Fibroblast of the aortic adventitia (primary cell): ENCODE measurements at places on chromosomes 3 and 15. TPM values are rescaled to one million over a fixed set of nuclear protein-coding genes. Genes with fewer than 3 reads are reported as not detected.

- DNase-seq: peak; percentile 12
Observed at GRCh38 chr15:47870956-47871625, 153.8 kb downstream of the SEMA6D start.

DNA sequence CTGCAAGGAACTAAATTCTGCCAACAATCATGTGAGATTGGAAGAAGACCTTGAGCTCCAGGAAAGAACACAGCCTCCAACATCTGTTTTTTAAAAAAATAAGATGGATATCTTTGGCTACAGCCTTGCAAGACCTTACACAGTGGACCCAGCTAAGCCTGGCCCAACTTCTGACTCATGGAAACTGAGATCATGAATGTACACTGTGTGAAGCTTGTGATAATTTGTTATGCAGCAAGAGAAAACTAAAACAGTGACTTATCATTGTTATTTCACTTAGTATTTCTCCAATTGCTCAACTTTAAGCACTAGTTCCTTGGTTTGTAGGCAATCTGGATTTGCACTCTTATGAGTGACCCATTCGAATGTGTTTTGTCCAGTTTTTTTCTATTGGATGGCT, 29.3 kb downstream of the SHQ1 start:
- peak; percentile 93 for DNase-seq

GRCh38 chr3:42663581-42664437, 10.3 kb downstream of the ZBTB47 start:
- DNase-seq: no peak

The CASR gene
- not detected in 2 replicates for total RNA-seq

The NCBP2 gene
- 48.8 and 49.5 TPM in 2 replicates for total RNA-seq
